Mucosa of descending colon (tissue), 3 donors: ENCODE measurements at places on chromosomes 16 and 17.

DNA sequence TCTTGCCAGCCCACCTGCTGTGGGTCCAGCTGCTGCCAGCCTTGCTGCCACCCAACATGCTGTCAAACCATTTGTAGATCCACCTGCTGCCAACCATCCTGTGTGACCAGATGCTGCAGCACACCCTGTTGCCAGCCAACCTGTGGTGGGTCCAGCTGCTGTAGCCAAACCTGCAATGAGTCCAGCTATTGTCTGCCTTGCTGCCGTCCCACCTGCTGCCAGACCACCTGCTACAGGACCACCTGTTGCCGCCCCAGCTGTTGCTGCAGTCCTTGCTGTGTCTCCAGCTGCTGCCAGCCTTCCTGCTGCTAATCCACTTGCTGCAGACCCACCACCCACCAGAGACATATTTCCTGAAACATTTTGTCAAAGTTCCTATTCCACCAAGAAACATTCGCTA is 641 bp downstream of the KRTAP9-1 start:
- DNase-seq: no peak

- no peak for DNase-seq
Measured at GRCh38 chr16:13997526-13997925, 73.6 kb upstream of the MRTFB start.

DNA sequence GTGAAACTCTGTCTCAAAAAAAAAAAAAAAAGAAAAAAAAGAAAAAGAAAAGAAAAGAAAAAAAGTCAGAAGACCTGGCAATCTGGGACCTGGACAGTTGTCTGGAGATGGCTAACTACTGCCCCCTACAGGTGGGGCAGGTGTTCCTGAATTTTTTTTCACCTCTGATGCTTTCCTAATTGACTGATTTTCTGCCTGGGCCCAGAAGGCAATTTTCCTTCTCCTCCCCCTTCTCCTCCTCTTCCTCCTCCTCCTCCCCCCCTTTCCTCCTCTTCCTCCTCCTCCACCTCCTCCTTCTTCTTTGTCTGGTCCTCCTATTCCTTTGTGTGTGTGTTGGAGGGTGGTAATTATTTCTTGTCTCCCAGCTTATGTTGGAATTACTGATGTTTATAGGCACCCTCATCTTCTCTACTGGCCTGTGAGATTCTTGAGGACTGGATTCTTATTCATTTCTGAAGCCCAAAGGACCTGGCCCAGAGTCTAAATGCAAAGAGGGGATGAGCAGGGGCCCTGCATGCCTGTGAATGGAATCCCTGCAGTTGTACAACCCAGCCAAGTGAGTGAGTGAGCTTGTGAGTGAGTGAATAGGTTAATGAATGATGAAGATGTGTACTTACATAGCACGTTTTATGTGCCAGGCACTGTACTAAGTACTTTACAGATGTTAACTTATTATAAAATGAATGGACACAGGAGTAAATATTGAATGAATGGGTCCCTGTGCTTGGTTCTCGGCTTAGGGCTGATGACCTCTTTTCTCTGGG is 26.9 kb downstream of the IRX5 start:
- DNase-seq: no peak

DNA sequence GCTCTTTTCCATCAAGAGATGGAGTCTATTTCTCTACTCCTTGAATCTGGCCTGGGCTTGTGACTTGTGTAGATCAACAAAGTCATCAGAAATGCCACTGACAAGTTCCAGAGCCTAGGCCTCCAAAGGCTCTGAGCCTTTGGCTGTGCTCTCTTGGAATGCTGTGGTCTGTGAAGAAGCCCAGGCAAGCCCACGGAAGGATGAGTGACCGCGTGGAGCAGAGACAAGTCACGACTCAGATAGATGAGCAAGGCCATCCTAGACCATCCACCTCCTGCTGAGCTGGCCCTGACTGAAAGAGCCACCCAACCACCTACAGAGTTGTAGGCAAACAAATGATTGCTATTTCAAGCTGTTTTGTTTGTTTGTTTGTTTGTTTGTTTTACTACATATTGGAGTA is 11.6 kb upstream of the ICAM2 start:
- DNase-seq: no peak

GRCh38 chr17:1931844-1932579 is 93.1 kb downstream of the RTN4RL1 start:
- DNase-seq: peak; percentile 9

DNA sequence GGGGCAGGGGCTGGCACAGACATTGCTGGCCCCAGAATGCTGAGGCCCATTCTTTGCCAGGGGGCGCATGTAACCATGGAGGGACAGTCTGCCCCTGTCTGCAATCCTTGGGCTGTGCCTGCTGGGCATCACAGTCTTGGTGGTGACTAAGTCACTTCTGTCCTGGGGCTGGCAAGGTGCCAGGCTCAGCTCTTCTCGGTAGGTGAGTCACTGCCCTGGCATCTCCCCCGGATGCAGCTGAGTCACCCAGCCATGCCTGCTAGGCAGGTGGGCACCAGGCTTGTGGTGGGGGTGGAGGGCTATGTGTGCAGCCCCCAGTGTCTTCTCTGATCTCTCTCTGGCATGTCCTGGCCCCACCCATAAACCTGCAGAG is 5.6 kb downstream of the RARA start:
- peak; percentile 86 for DNase-seq

DNA sequence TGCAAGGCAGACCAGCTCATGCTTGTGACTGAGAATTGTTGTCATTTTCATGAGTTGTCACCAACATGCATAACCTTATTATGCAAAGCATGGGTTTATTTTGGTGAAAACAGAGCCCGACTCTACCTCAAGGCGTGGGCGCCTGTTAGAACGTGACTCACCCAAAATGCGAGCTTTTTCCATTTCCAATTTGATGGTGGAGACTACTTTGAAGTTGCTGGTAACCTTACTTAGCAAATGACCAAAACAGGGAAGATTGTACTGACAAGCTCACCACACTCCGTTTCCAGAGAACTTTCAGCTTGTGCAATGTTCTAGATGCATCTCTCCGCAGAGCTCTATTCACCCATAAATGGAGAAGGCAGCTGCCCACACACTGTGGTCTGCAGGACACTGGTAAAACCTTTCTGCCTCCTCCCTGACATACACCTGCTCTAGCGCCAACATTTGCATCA is 284.5 kb downstream of the MAF start:
- no peak for DNase-seq

- DNase-seq: no peak
Measured at GRCh38 chr17:35969558-35970380, 11.5 kb downstream of the CCL16 start.

- no peak for DNase-seq
Measured at GRCh38 chr17:49715717-49716279, 8.0 kb upstream of the SLC35B1 start.

GRCh38 chr17:82358465-82359350 is at the start of gene TEX19:
TSS of gene TEX19 (plus strand) at chr17:82359247. CDS start at chr17:82362151, 2,904 bp downstream.
- DNase-seq: no peak

DNA sequence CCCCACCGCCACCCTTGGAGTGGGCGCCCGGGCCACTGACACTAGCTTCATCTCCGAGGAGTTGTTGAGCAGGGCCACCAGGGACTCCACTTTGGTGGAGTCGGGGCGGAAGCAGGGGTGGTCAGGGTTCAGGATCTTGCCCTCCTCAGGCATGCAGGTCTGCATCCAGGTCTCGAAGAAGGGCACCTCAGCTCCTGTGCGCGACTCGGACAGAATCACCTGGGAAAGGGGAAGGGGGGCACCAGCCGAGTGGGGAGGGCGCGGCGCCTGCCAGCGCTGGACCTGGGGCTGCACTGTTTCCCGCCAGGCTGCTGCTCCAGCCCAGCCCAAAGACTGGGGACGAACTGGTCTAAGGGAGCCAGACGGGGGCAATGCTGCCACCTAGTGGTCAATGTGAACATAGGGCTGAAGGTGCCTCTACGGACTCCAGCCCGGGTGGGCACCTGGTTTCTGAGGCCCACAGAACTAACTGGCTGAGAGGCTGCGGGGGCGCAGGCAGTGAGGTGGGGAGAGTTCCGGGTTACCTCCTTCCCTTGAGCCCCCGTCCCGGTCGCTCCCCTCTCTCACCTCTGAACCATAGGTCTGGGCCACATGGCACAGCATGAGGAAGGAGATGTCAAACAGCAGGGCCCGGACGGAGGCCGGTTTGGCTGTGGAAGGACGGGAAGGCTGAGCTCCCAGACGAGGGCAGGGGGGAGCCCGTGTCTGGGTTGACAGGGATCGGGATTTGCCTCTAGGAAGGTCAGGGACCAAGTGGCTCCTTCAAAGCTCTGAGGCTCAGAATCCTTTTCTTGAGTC is 11.8 kb downstream of the CSF3 start:
- DNase-seq: peak; percentile 85

DNA sequence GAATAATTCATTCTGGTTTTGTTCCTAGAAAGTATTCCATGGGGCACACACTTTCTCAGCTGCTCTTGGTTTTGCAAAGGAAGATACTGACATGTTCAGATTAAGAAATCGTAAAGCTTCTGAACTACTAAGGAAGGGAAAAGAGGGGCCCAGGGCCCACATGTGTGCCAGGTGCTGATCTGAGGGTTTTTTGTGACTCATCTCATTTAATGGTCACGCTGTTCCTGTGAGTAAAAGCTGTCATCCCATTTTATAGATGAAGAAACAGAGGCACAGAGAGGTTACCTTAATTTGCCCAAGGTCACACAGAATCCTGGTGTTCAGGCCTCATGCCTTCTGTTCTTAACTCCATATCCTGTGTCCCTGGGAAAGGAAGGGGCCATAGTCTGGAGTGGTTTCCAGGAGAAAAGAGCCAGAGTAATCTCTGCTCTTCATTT is 113.2 kb downstream of the MSI2 start:
- DNase-seq: no peak

DNA sequence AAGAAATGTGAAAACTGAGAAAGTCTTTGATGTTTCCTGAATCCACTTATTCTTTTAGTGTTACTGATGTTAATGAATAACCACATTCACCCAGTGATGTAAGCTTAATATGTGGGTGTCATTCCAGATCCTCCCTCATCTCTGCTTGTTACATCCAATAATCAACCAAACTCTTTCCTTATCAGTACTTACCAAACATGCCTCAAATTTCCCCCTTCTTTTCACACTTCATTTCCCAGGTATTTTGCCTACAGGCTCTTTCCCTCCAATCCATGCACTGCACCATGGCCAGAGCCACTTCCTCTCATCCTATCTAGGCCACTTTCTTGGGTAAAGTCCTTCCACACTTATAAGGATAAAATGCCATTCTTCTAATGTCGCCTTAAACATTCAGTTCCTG is 451.5 kb downstream of the NPIPA7 start:
- no peak for DNase-seq

DNA sequence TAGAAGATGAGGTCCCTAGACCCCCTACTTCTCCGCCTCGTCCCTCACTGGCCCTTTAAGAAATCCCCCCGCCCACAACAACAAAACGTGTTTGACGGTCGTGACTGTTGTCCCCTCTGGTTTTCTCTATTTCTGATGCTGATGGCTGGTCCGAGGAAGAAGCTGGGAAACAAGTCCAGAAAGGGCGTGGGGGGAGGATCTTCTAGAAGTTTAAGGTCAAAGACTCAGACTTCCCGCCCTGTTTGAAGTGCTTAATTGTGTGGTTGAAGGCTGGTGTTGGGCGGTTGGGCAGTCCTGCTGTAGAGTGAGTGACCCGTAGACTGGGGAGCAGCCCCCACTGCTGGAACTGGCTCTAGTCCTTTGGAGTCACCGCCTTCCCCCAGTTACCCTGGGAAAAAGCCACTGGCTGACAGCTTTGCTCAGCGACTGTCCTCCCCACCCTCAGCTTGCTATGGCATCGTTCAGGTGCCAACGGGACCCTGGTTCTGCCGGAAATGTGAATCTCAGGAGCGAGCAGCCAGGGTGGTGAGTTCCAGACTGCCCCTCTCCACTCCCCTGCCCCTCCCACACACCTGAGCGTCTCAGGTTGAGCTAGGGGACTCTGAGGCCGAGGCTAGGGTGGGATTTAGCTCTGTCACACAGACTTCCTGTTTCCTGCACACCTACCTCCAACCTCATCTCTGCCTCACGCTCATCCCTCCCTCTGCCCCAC is 1.6 kb downstream of the MLLT6 start:
- DNase-seq: peak; percentile 52

DNA sequence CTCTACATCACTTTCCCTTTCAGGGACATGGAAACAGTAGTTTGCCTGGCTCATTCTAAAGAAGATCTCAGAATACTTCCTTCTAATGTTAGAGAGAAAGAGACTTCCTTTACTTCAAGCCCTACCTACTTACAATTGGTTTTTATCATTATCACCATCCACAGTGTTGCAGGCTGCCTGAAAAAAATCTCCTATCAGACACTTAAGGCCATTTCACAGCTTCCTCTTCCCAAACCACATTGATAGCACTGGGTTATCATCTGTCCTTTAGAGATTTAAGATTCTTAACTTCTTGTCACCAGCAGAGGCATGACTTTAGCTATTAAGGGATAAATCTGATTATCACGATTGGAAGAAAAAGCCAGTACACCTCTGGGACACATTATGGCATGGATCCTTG is 178.5 kb upstream of the TBX2 start:
- no peak for DNase-seq

DNA sequence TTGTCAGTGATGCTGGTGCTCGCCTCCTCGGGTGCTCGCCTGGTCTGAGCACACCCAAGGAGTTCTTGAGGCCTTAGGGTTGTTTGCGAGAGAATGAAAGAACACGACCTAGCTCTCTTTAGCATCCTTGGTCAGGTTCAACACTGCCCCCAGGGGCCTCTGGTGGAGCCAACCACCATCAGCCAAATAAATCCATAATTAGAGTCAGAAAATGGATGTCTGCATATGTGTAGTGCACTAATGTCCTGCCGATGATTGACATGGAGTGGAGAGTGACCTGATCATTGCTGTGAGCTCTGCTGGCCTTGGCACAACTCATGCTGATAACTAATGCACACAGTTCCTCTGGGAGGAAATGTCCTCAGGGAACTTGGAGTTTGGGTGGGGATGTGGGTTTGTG is 8.2 kb upstream of the STH start:
- DNase-seq: no peak

DNA sequence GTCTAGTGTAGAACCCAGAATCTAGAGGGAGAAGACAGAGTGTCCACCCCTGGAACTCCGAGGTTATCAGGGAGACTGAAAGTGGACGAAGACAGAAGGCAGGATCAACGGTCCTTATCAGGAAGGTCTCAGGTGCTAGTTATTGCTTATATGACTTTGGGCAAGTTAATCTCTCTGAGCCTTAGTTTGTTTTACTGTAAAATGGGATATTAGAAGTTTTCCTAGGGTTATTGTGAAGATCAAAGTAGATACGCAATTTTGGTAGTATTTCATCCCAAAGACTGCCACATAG is 1.2 kb downstream of the RNF167 start:
- no peak for DNase-seq

DNA sequence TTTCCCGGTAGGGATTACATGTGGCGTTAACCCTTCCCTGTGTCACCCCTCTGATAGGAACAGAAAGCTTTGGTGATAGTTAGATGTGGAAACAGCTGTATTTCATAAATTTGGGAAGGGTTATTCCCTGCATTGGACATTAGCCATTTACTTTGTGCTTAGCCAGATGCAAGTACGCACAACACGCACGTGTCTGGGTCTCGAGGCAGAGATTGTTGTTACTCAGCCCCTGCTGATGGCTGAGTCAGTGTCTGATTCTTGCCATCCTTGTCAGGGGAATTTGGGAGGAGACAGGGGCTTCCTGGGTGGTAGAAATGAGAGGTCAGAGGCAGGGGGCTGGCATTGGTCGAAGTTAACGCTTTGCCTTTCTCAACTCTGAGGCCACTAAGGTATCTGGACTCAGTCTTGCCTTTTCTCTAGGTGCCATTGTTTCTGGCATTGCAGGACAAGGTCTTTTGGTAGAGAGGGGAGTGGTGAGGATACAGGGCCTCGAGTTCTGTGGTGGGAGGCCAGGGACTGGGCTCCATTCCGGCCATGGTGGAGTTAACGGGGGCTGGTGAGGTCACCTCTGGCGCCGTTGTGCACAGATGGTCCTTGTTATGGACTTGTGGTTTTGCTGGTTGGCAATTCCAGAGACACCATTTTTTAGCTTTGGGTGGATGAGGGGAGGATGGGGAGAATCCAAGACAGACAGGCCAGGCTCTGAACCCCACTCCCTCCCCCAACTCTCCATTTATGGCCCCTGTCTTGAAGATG is 8.2 kb downstream of the MMP2 start:
- DNase-seq: no peak
